ENCODE measurements at places on chromosomes 16 and 17.

DNA sequence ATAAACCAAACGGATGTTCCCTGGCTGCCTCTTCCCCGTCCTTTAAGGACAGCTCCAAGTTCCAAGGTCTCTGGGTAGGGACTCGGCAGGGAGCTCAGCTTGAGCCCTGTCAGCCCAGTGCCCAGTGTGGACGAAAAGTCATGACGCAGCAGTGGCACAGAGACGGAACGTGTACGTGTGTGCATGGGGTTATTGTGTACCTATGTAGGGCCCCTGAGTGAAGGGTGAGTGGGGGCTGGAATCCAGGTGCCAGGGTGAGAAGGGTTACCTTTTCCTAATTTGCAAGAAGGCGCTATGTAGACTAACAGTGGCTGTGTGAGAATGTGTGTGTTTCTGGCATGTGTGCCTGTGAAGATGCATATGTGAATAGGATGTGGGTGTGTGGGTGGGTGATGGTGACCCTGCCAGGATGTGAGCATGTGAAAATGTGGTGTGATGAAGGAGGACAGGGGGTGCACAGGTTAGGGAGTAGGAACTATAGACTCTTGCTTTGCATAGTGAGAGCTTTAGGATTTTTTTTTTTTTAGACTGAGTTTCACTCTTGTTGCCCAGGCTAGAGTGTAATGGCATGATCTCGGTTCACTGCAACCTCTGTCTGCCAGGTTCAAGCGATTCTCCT, 6.0 kb downstream of the SCN4A start:
- no peak for DNase-seq

DNA sequence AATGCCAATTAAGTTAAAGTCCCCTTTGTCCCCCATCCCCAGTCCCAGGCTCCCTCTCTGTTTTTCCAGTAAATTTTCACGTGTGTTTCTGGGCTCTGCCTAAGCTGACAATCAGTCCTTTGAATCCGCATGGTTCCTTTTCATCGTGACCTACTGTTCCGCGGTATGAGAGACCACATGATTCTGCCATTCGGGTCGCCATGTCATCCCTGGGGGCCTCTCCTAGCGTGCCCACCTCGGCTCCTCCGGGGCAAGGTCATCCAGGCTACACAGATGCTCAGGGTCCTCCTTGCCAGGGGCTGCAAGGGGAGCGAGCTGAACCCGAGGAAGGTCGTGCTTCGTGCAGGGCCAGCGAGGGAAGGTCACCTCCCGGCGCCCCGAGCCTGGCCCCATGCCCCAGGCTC, 157.6 kb downstream of the RAB11FIP4 start:
- no peak for DNase-seq

GRCh38 chr16:29182501-29182900, 197.6 kb downstream of the LAT start:
- no peak for DNase-seq

DNA sequence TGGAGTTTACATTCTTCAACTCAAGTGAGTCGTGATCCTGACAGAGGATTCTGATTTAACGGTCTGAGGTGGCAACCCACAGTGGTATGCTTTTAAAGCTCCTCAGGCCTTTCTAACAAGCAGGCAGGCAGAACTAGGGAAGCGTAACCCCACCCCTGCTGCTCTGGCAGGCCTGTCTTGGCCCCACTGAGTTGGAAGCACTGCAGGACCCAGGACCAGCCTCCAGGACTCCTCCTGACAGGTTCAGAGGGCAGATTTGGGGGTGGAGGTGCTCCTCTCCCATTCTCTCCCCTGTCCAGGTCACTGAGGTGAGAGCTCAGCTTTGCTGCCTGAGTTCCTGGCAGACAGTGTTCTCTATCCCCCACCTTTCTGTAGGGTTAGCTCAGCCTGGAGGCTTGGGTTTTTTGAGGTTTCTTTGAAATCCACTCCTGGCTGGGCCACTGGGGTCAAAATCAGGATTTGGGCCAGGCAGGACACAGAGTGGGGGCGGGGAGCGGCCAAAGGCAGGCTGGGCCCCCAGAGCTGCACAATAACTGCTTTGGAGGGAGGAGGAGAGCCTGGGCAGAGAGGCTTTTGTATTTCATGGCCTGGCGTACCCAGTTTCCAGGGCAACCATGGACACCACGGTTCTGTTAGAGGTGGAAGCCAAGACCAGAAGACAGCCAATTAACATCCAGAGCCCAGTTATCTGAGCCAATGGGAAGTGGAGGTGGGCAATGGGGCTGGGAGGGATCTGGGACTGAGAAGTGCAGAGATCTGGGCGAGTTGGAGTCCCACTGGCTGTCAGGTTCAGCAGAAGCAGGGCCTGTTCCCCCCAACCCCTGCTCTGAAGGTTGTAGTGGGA, 9.5 kb downstream of the MRPL27 start:
- DNase-seq: no peak

GRCh38 chr17:57125866-57126265, 40.8 kb downstream of the AKAP1 start:
- no peak for DNase-seq

DNA sequence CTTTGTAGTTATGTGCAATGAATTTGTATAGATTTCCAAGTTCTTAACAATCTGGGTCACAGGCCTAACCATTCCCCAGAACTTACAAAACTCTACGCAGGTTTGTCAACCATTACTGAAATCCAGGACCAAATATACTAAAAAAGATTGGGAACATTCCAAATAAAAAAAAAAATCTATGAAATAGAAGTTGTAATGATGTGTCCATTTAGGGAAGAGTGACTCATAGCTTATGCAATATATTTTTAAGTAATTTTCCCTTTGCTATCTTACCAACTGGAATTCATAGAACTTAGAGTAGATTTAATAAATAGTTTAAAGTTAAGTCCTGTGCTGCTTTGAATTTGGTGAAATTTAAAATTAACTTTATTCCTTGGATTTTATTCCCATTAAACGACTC, 393.2 kb downstream of the PMP22 start:
- no peak for DNase-seq

DNA sequence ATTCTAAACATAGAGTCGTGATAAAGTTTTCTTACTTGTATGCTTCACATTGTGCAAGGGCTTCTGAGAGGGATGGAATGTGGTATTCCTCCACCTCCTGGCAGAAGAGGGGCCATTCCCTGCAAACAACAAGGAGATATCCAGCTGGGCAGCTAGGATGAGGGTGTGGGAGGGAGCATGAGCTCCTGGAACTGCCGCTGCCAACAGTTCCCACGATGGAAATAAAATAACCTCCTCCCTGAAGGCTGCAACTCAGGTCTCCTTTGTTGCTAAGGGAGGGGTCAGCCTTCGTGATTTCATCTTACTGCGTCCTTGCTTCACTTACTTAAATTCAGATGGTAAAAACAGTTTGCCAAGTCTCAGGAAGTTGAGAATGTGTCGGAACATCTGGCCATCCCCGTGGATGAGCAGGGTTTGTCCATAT, 15.6 kb downstream of the PLEKHG4 start:
- no peak for DNase-seq

DNA sequence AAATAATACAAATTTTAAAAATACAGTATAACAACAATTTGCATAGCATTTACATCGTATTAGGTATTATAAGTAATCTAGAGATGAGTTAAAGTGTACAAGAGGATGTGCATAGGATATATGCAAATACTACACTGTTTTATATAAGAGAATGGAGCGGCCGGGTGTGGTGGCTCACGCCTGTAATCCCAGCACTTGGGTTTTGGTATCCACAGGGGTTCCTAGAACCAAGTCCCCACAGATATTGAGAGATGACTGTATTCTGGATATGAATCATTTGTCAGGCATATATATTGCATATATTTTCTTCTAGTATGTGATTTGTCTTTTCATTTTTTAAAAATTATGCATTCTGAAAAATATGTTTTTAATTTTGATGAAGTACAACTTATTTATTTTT, 77.5 kb upstream of the MSI2 start:
- no peak for DNase-seq

- DNase-seq: peak; percentile 64
These were observed 586 bp downstream of the UBALD2 start for GRCh38 chr17:76265624-76266243.

- DNase-seq: peak; percentile 48
These were observed 2.0 kb upstream of the ZACN start for GRCh38 chr17:76076765-76077583.

DNA sequence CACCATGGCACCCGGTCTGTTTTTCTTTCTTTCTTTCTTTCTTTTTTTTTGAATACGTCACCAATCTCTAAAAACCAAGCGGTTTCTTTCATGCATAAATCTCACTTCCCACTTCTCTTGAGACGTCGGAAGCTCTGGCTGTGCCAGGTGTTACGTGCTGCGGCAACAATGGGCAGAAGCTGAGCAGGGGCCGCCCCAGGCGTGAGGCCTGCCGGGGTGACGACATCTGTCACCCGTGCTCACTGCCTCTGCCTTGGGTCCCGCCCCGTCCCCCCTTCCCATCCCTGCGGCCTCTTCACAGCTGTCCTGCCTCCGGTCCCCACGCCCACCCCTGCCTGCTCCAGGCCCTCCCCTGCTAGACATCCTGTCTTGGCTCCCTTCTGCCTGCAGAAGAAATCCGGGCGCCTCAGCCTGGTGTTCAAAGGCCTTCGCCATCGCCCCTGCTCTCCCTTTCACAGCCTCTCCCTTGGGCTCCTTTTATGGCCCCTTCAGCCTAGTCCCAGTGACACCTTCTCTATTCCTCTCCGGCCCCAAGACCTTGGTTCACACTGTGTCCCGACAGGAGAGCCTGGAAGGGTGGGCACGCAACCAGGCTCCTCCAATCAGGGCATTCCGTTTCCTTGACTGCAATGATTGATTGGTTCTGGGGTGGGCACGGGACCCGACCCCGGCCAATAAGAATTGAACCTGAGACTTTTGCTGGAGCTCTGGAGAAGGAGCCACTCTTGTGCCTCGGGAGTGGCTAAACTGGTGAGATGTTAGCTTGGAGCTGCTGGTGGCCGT, 4.8 kb downstream of the P2RX1 start:
- DNase-seq: peak; percentile 78

DNA sequence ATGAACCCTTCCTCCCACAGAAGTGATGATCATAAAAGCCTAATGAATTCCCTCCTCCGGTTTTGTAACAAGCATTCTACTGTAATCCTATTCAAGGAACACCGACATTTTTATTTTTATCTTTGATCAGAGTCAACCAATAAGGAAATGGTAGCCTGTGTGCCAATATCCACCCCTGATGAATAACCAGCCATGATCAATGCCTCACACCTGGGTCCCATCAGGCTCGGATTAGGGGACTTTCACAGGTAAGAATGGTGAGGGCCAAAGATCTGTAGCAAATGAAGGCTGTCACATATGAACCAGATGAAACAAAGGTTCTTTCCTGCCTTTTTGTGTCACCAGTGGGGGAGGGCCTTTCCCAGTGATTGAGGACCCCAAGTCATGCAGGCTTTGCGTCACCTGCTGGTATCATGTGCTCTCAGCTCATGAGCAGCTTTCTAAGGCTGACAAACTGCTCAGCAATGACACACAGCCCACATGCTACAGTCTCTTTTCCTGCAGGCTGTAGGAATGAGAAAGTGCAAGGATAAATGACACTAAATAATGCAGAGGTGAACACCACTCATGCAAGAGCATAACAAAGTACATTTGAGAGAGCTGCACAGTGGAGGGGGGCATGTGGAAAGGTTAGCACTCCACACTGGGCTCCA, 34.9 kb downstream of the TOM1L2 start:
- DNase-seq: no peak

- DNase-seq: no peak
These were observed at the start of gene WFIKKN2 for GRCh38 chr17:50835301-50836234. Gene WFIKKN2 (plus strand): TSS chr17:50835586. CDS start chr17:50835938, 352 bp downstream.

- no peak for DNase-seq
These were observed 599.2 kb downstream of the MAF start for GRCh38 chr16:79001156-79001967.

DNA sequence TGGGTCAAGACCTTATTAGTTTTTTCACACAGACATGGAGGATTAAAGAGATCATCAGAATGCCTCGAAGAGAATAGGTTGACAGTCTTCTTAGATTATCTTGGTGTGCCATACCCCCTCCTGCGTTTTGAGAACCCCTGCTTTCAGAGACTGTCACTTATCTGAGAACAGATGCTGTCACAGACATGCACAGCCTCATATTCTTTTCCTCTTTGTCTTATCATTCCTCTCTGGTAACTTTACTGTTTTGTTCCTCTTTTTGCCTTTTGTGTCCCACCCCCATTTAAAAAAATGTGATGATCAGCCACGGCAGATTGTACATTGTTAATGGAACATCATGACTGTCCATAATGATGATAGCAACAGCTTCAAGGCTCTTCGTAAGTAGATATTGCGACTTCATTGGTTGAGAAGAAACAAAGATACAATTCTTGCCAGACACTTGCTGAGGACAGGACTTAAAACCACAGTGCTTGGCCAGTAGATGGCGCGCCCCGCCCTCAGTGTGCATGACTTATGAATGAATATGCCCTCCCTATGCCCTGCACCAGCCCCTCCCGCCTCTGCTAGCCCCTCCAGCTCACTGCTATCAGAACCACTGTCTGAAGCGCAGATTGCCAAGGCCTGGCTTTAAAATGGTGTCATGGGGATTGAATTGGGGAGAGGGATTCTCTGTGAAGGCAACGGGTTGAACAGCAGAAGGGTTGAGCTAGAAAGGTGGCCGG, 2.6 kb upstream of the PITPNC1 start:
- peak; percentile 92 for DNase-seq

DNA sequence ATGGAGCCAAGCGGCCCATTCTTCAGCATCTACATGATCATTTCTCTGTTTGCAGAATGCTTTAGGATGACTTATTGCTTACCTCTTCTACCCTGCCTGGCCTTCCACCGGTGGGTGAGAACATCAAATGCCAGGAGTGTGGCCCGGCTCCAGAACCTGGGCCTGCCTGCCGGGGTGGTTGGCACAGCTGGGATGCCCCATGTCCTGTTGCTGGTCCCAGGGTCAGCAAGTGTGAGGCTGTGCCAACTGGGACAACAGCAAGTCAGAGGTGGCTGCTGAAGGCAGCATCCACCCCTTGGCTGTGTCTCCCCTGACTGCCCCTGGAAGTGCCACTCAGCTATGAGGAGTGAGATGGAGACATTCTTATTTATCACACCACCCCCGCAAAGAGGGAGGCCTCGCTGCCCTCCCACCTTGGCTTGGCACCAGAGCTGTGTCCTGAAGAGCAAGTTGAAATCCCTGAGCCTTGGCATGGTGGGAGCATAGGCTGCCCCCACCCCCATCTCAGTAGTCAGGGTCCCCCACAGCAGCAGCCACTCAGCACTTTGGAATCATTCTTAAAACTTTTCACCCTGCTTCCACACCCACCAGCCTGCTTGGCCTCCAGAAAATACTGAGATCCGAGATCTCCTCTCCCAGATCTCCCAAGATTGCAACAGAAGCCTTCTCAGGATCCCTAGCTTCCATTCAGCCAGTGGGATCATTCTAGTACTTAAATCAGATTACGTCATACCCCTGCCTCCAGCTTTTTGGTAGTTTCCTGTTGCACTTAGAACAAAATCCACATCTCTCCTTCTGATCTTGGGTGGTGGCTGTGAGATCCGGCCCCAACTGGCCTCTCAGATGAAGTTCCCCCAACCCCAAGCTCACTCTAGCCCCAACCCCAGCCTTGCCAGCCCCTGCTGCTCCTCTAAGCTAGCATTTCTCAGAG, 127.5 kb downstream of the SOCS1 start:
- DNase-seq: no peak

DNA sequence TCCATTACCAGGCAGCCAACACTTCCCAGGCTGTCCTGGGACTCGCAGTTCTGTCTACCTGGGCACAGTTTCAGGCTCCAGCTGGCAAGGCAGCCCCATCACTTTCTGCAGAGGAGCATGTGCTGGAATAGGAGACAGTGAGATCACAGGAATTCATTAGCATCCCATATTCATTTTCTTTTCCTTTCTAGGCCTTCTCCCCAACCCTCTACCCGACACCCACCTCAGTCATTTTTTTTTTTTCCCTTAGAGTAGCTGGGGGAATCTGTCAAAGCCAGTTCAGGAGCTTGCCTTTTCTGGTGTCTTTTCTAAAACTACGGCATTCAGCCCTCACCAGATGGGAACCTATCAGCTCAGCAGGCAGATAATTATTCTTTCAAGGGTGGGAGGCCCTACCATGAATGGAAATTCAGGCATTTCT, 42.4 kb upstream of the FBXO47 start:
- DNase-seq: no peak
